Left colon (tissue), 2 donors: ENCODE measurements at places on chromosomes 16 and 17. TPM values are rescaled to one million over a fixed set of nuclear protein-coding genes. Genes with fewer than 3 reads are reported as not detected.

- DNase-seq: no peak
Observed at GRCh38 chr17:1871756-1872155, 42.0 kb downstream of the RPA1 start.

- DNase-seq: no peak
Observed at GRCh38 chr17:46942441-46943217, 19.7 kb downstream of the GOSR2 start.

GRCh38 chr17:79437081-79437480 lies 173.8 kb downstream of the RBFOX3 start:
- DNase-seq: no peak

GRCh38 chr17:77212833-77213777 lies 72.3 kb downstream of the SEC14L1 start:
- no peak for DNase-seq

Gene SLC6A2
- not detected for total RNA-seq

- DNase-seq: no peak
Observed at GRCh38 chr16:26598998-26599784, 467.5 kb upstream of the C16orf82 start.

GRCh38 chr16:83830091-83830768 lies 22.5 kb downstream of the HSBP1 start:
- no peak for DNase-seq

DNA sequence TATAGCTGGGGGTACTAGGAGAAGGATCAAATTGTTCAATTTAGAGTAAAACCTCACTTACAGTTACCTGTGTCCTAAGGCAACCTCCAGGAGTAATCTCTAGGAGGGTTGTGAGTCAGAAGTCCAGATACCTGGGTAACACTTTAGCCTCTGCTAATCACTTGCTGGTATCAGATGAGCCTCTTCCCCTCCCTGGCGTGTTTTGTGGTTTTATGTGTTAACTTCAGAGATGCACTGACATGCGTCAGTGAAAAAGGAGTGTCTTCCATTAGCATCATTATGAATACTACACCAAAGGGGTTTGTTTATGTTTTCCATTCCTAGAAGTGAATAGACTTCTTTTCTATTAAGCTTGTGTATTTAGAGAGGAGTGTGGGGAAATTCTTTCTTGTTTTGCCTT lies 208.2 kb downstream of the FTO start:
- DNase-seq: no peak

Gene CDK3
- 12.4 TPM for total RNA-seq

DNA sequence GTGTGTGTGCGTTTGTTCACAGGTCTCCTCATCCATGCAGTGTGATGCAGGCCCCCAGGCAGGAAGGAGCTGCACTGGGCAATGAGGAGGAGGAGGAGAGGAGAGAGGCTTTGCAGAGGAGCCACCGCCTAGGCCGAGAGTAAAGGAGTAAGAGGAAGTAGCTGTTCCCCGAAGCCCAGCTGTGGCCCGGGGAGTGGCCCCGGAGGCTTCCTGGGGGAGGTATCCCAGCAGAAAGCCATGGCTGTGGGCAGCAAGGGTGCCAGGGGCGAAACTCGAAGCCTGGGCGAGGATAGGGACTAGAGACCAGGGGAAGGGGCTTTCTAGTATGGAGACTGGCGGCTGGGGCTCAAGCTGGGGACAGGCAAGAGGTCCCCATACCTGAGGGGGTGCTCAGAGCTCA lies 12.2 kb downstream of the C16orf95 start:
- no peak for DNase-seq

GRCh38 chr17:35729405-35729833 lies 2.0 kb upstream of the RASL10B start:
- no peak for DNase-seq

- no peak for DNase-seq
Observed at GRCh38 chr16:48555155-48555554, 54.8 kb downstream of the N4BP1 start.

- DNase-seq: peak; percentile 46
Observed at GRCh38 chr17:82023447-82024241, 539 bp downstream of the LRRC45 start.

Gene GINS2
- 5.1 TPM for total RNA-seq

- DNase-seq: no peak
Observed at GRCh38 chr17:17453088-17453487, 23.7 kb upstream of the MED9 start.

DNA sequence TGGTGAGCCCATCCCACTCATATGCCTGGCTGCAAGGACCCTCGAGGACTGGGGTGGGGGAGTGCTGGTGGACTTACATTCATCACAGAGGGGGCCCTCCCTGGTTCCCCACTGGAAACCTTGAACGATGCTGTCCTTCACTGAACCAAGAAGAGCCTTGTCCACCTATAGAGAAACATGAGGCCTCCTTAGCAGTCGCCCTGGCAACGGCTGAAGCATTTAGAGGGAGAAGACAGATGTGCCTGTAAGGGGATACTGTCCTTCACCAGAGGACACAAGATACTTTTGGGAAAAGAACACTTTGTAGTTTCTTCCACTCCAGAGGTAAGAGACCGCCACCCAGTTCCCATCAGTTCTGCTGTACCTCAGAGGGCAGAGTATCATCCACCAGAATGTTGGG lies 6.5 kb downstream of the HIGD1B start:
- DNase-seq: no peak

Gene HS3ST3A1
- 0.61 TPM for total RNA-seq

Gene PRAC2
- 10.1 TPM for total RNA-seq

DNA sequence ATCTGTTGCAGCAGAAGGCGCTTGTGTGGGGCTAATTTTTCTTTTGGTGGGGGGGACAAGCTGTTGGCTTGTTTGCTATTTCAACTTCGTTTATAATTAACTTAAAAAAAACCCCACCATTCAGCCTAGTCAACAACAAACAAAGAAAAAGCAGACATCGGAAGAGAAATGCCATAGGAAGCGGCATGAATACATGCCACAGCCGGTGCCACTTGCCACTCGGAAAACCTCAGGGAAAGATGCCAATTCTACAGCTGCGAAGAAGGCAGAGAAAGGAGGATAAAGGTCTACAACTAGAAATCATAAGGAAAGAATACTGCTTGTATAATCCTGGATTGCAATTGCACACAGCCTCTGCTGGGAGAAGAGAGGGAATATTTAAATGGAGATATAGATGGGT lies 254.4 kb upstream of the PMFBP1 start:
- DNase-seq: no peak

DNA sequence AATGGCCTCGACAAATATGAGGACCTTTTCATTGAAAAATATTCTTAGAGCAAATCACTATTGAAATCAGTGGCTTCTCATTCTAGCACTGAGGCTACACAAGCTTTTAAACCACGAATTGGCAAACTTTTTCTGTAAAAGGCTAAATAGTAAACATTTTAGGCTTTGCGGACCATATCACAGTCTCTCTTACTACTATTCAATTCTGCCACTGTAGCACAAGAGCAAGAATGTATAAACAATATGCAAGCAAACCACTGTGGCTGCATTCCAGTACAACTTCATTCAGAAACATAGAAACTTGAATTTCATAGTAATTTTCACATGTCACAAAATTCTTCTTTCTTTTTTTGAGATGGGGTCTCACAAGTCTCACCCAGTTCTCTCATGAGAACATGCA lies 49.1 kb downstream of the PHLPP2 start:
- DNase-seq: no peak

GRCh38 chr17:68777856-68778694 lies 176.9 kb upstream of the FAM20A start:
- DNase-seq: no peak

- DNase-seq: no peak
Observed at GRCh38 chr16:48225456-48225855, 18.6 kb upstream of the LONP2 start.

- no peak for DNase-seq
Observed at GRCh38 chr16:70572050-70572925, 48.7 kb downstream of the SF3B3 start.

Gene KIF19
- 2.1 TPM for total RNA-seq

DNA sequence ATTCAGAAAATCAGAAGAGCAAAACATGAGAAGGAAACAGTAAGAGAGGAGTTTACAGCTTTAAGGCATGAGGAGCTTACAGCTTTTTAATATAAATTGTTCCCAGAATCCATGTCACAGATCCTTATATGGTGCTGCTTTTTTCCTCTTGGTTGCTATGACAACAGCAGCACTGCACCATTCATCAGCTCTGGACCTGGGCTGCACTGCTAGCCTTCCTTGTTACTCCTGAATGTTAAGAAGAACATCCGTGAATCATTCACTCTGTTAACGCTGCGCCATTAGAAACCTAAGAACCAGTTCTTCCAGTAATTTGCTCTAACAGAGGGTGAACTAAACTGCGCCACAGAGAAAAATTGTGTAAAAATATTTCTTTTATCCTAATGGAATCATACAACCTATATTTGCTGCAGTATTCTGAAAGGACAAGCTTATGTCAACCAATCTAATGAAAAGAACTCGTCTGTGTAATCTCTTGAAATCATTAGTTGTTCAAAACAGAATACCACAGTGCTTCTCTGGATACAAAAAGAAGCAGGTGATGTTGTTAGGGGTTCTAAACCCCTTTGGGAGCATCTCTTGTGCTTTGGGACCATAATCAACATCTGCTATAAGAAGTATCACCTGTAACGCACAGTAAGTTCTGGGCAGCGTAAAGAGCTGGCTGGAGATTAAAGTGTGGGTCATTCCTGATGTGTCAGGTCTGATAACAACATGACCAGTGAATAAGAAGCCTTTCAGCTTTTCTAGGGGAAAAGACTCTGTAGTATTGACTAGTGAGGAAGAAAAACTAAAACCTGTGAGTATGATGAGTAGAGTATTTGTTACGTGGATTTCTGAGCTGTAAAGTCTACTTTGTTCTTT lies 151.2 kb downstream of the TANC2 start:
- no peak for DNase-seq

Gene PCGF2
- 53.7 TPM for total RNA-seq

DNA sequence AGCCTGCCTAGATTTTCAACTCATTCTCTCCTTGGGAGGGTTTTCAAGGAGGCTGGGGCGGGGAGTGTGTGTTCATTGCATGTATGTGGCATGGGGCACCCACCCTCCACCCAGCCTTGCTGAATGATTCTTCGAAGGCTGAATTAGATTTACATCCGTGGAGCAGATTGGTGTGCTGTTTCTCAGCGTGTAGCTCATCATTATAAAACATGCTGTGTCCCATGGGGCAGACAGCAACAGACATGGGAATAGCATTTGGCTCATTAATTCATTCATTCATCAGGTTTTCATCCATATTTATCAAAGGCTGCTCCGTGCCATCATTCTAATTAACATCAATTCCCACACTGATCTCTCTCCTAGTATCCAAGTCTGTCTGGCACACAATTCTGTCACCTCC lies 10.6 kb upstream of the CD300A start:
- DNase-seq: no peak

Gene C1QL1
- total RNA-seq: 0.58 TPM

Gene SECTM1
- total RNA-seq: 78.5 TPM

- DNase-seq: no peak
Observed at GRCh38 chr17:44933824-44934744, 13.5 kb downstream of the KIF18B start.

DNA sequence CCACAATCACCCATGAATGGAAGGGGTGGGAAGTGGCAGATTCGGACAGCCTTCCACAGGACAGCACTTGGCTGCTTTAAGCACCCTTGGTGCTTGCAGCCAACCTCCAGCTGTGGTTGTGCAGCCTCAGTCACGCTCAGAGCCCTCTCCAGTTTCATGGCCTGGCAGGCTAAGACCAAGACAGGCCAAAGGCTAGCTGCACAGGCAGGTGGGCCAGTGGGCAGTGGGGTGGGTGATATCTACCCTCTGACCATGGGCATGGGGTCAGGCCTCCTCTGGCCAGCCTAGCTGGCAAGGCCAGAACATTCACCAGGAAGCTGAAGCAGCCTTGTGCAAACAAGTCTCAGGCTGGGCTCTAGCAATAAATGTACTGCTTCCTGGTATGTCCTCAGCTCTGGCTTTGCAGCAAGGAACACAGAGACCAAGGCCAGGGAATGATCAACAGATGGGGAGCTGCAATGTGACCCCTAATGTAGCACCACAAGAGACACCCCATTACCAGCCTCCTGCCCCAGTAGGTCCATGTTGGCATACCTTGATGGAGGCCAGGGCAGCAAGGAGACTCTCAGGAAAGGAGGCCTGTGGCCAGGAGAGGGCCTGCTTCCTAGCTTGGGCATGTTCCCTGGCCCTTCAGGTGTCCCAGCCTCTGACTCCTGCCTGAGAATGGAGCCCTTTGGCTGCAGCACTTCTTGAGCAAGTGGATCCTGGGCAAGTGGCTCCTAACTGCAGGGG lies 20.9 kb downstream of the HSD11B2 start:
- DNase-seq: peak; percentile 77

Gene CASKIN2
- 28.4 TPM for total RNA-seq

GRCh38 chr16:85089525-85089924 lies 22.7 kb downstream of the CIBAR2 start:
- no peak for DNase-seq

Gene CDH8
- not detected for total RNA-seq

Gene MTHFSD
- total RNA-seq: 23.3 TPM

GRCh38 chr16:66872943-66873684 lies 7.2 kb upstream of the PDP2 start:
- DNase-seq: peak; percentile 90

Gene C16orf92
- total RNA-seq: not detected

DNA sequence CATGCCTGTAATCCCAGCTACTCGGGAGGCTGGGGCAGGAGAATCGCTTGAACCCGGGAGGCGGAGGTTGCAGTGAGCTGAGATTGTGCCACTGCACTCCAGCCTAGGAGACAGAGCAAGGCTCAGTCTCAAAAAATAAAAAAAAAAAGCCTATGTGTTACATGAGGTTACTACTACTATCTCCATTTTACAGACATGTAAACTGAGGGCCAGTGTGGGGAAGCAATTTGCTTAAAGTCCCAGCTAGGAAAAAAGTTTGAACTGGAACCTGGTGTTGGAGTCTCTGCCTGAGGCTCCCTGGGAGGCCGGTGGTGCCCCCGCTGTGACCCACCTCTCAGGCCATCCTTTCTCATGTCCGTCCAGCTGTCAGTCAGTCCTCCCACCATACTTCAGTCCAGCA lies 4.5 kb downstream of the SLC13A2 start:
- DNase-seq: no peak

DNA sequence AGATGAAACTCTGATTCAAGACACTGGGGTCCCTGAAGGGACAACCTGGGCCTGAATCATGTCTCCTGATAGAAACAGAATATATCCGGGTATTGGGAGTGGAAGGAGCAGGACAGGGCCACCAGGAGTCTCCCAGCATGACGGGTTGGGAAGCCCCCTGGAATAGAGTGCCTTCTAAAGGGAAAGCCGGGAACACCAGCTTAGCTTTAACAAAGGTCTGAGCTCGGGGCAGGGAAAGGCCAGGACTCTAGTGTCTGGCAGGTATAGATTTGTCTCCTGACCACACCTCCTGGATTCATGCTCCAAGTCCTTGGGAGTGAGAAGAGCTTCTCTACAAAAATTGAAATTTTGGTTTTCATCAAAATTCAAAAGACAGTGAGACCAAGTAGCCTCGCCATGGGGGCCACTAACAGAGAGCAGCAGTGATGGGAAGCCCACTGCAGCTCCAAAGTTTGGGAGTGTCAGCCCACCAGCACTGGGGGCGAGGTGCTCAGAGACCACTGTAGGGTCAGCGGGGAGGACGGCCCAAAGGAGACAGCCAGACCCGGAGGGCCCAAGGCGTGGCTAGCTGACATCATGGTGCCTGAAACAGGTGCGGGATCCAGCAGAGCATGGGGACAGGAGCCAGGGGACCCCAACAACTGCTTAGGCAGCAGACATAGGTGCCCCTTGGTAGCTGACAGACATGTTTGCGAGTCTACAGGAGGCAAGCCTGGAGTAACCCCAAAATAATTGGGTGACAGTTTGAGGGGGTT lies 81.0 kb downstream of the C16orf78 start:
- peak; percentile 15 for DNase-seq
